ENCODE measurements at places on chromosomes 13 and 19. TPM values are rescaled to one million over a fixed set of nuclear protein-coding genes. Genes with fewer than 3 reads are reported as not detected.

DNA sequence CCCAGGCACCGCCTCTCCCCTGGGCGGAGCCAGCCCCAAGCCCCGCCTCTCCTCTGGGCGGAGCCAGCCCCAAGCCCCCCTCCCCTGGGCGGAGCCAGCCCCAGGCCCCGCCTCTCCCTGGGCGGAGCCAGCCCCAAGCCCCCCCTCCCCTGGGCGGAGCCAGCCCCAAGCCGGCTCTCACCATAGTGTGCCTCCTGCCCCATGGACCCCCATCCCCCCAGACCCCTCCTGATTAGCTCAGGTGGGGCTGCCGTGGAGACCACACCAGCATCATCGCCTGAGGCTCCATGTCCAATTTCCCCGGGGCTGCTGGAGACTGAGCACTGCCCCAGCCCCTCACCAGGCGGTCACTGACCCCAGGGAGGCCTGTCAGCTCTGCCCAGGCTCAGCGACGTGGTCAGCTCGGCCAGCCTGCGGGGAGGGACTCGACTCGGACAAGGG, 4.2 kb upstream of the MADCAM1 start:
- no peaks in the 10 kb centered on the region for H3K36me3 ChIP-seq
- no peak overlapping the region for H3K27ac ChIP-seq
- H3K4me3 ChIP-seq: no peak overlapping the region
- peak; percentile 68 for DNase-seq
- H3K27me3 ChIP-seq: no peaks in the 10 kb centered on the region

GRCh38 chr13:26184791-26185250, 37.3 kb downstream of the RNF6 start:
- H3K4me3 ChIP-seq: no peak overlapping the region
- H3K36me3 ChIP-seq: no peaks in the 10 kb centered on the region
- no peaks in the 10 kb centered on the region for H3K27me3 ChIP-seq
- no peak overlapping the region for H3K27ac ChIP-seq

- DNase-seq: no peak
- no peaks in the 10 kb centered on the region for H3K4me1 ChIP-seq
- no peak overlapping the region for H3K4me3 ChIP-seq
- H3K36me3 ChIP-seq: no peaks in the 10 kb centered on the region
- H3K27ac ChIP-seq: no peak overlapping the region
Measured at GRCh38 chr13:59510386-59510785, 653.3 kb downstream of the DIAPH3 start.

- no peak for DNase-seq
- no peak overlapping the region for H3K4me3 ChIP-seq
- H3K4me1 ChIP-seq: peaks cover 38% of the 10 kb centered on the region
- H3K36me3 ChIP-seq: no peaks in the 10 kb centered on the region
- no peaks in the 10 kb centered on the region for H3K27me3 ChIP-seq
- no peak overlapping the region for H3K27ac ChIP-seq
Measured at GRCh38 chr19:42246143-42246921, 3.9 kb upstream of the GSK3A start.

DNA sequence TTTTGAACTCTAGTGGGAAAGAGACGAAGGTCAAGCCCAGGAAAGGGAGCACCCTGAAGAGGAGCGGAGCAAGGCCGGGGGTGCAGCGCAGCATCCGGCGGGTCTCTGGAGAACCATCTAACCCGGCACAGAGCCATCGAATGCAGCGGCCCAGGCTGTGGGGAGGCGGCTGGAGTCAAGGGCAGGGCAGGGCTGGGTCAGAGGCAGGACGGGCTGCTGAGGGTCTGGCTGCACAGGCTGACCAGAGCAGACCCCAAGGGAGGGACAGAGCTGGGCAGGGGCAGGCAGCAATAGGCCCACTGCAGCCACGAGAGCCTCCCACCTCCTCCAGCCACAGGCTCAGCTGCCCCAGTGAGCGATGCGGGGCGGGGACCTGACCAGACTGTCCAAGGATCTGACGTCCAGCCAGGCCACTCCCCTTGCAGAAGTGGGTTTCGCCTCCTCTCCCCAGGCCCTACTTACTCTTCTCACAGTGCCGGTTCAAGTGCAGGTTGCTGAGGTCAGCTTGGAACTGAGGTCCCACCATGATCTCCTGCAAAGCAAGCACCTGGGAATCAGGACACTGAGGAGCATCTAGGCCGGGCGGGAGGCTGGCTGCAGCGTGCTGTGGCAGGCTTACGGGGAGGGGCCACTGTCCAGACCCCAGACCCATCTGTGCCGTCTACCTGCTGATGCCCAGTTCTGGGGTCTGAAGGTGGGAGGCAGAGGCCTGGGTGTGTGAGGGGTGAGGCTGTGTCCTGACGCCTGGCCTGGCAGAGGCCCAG, 19.2 kb downstream of the MIER2 start:
- no peak overlapping the region for H3K27ac ChIP-seq
- H3K4me1 ChIP-seq: no peaks in the 10 kb centered on the region
- no peak for DNase-seq

- no peaks in the 10 kb centered on the region for H3K36me3 ChIP-seq
- H3K4me1 ChIP-seq: no peaks in the 10 kb centered on the region
- H3K27me3 ChIP-seq: no peaks in the 10 kb centered on the region
- H3K4me3 ChIP-seq: no peak overlapping the region
- H3K27ac ChIP-seq: no peak overlapping the region
Measured at GRCh38 chr13:94065741-94066140, 413.7 kb downstream of the DCT start.

GRCh38 chr13:64090311-64090710, 2674.7 kb upstream of the PCDH20 start:
- no peak for DNase-seq
- no peak overlapping the region for H3K27ac ChIP-seq
- H3K4me3 ChIP-seq: no peak overlapping the region
- no peaks in the 10 kb centered on the region for H3K4me1 ChIP-seq
- H3K36me3 ChIP-seq: no peaks in the 10 kb centered on the region

- no peaks in the 10 kb centered on the region for H3K36me3 ChIP-seq
- H3K4me1 ChIP-seq: no peaks in the 10 kb centered on the region
- H3K4me3 ChIP-seq: no peak overlapping the region
- no peak for DNase-seq
- H3K27ac ChIP-seq: no peak overlapping the region
Measured at GRCh38 chr19:35375505-35376307, 4.8 kb downstream of the GPR42 start.

- H3K27me3 ChIP-seq: no peaks in the 10 kb centered on the region
- peaks cover 10% of the 10 kb centered on the region for H3K4me1 ChIP-seq
- DNase-seq: no peak
- H3K4me3 ChIP-seq: no peak overlapping the region
Measured at GRCh38 chr19:3336680-3337523, 29.5 kb upstream of the NFIC start.

DNA sequence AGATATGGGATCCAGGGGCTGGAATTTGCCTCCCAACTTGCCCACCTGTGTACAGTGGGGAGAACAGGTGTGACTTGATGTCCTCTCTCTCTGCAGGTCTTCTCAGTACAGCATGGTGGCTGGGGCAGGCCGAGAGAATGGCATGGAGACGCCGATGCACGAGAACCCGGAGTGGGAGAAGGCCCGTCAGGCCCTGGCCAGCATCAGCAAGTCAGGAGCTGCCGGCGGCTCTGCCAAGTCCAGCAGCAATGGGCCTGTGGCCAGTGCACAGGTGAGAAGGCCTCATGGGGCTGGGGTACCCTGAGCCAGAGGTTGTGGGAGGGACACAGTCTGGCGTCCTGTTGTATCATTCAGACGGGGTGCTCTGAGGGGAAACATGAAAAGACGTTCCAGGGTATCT, 3.0 kb downstream of the LENG8 start:
- H3K27ac ChIP-seq: no peak overlapping the region
- H3K27me3 ChIP-seq: no peaks in the 10 kb centered on the region
- H3K4me1 ChIP-seq: peaks cover 43% of the 10 kb centered on the region
- peaks cover 62% of the 10 kb centered on the region for H3K36me3 ChIP-seq

DNA sequence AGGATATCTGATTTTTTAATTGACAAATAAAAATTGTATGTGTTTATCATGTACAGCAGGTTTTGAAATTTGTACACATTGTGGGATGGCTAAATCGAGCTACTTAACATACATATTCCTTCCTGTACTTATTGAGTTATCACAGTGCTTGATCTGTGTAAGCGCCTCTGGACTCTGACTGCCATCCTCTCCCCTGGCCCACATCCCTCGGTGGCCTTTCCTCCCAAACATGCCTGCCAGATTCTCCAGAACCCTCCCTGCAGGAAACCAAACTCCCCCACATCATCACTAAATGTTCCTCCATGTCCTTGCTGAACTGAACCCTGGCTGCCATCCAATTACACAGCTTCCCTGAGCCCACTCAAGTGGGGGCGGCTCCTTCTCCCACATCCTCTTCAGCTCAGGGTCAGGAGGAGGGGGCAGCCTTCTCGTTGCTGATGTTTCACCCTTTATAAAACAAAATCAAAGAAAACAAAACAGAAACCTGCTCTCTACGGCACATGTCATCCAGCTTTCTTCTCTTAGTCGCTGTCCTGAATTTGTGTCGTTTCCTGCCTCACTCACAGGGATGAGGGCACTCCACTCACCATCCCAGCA, 97.1 kb upstream of the SPATA13 start:
- H3K27me3 ChIP-seq: no peaks in the 10 kb centered on the region
- H3K4me3 ChIP-seq: no peak overlapping the region
- no peak overlapping the region for H3K27ac ChIP-seq

GRCh38 chr13:28322256-28322905, 172.5 kb downstream of the FLT1 start:
- H3K4me1 ChIP-seq: no peaks in the 10 kb centered on the region
- DNase-seq: no peak
- no peaks in the 10 kb centered on the region for H3K36me3 ChIP-seq
- H3K27me3 ChIP-seq: no peaks in the 10 kb centered on the region

- H3K27me3 ChIP-seq: no peaks in the 10 kb centered on the region
- no peak overlapping the region for H3K27ac ChIP-seq
- DNase-seq: peak; percentile 36
- no peaks in the 10 kb centered on the region for H3K36me3 ChIP-seq
- peaks cover 15% of the 10 kb centered on the region for H3K4me1 ChIP-seq
Measured at GRCh38 chr19:58538257-58539168, 5.4 kb upstream of the TRIM28 start.

DNA sequence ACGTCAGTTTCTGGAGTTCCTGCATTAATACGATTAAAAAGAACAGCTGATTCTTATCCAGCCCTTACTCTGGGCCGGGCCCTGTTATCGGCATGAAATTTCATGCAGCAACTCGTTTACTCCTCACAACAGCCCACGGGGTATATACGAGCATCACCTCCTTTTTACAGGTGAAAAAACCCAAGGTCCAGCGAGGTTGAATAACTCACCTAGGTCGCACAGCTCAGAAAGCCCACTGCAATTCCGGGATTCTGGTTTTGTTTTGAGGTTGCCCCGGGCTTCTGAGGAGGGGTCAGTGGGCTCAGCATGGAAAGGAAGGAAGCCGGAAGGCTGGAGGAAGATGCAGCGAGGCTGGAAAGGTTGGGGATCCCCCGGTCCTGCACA, 577 bp upstream of the ACP7 start:
- H3K36me3 ChIP-seq: no peaks in the 10 kb centered on the region
- peaks cover 21% of the 10 kb centered on the region for H3K27me3 ChIP-seq
- H3K27ac ChIP-seq: no peak overlapping the region

DNA sequence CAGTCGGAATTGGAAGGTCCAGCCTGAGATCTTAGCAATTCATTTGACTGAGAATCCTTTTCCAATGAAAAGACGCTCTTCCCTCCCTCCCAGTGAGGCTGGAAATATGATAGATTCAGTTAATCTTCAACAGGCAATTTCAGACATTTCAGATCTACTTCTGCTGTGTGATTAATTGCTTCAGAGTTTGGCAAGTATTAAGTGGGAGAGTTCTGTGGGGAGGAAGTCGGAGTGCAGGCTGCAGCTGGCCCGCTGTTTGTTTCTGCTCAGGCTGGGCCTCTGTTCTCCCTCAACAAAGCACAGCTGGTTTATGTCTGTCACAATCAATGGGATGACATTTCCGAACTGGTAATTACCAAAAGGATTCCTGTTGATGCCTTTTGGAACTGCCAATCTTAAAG, 178.2 kb downstream of the NDFIP2 start:
- H3K27ac ChIP-seq: no peak overlapping the region
- H3K4me3 ChIP-seq: no peak overlapping the region
- H3K36me3 ChIP-seq: no peaks in the 10 kb centered on the region
- no peaks in the 10 kb centered on the region for H3K4me1 ChIP-seq
- no peak for DNase-seq

- no peaks in the 10 kb centered on the region for H3K27me3 ChIP-seq
- no peaks in the 10 kb centered on the region for H3K36me3 ChIP-seq
- no peak overlapping the region for H3K4me3 ChIP-seq
- no peak for DNase-seq
- H3K4me1 ChIP-seq: no peaks in the 10 kb centered on the region
Measured at GRCh38 chr13:93233997-93234416, 7.4 kb downstream of the GPC6 start.

DNA sequence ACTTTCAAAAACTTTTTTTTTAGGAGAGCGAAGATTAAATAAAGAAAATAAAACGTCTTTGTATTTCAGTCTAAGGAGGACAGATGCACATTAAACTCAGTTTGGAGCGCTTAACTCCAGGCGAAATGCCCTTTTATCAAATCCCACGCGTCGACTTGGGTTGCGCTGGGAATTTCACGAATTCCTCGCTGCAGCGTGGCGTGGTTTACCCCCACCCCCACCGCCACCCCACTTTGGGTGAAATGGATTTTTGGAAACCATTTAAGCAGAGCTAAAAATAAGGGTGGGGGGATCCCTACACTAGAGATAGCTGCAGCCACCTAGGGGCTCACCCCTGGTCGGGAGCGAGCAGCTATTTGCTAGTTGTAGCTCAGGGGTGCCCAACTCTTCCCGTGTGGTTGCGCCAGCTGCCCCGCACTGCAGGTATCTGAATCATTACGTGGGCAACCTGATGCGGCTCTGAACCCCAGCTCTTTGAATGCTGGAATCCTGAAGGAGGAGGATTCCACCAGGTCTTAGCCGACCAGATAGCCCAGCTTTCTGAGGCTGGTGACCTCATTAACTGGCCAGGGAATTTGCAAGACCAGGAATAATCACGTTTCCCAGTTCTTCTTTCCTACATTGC, 6.5 kb upstream of the TSHZ3 start:
- H3K4me3 ChIP-seq: no peak overlapping the region
- no peak for DNase-seq
- H3K27me3 ChIP-seq: peaks cover 51% of the 10 kb centered on the region
- H3K36me3 ChIP-seq: no peaks in the 10 kb centered on the region
- H3K27ac ChIP-seq: no peak overlapping the region

DNA sequence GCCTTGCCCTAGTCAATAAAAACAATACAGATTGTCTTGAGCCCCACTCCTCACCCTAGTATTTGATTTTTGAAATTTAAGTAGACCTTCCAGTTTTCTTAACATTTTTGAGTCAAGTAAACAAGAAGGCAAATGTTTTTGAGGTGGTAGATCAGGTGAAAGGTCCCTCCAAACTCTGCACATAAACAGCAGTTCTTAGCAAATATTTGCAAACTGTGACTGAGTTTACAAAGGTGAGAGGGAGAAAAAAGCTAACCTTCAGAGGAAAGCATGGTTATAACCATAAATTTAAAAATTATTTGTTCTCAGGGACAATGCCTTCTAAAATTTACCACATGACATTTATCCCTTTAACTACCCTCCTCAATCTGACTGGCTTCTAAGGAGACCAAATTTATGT, 84.6 kb upstream of the PCDH17 start:
- H3K4me1 ChIP-seq: no peaks in the 10 kb centered on the region
- no peaks in the 10 kb centered on the region for H3K27me3 ChIP-seq
- H3K4me3 ChIP-seq: no peak overlapping the region
- H3K27ac ChIP-seq: no peak overlapping the region

GRCh38 chr13:53338760-53339159, 310.1 kb downstream of the OLFM4 start:
- no peaks in the 10 kb centered on the region for H3K4me1 ChIP-seq
- no peak for DNase-seq
- no peaks in the 10 kb centered on the region for H3K36me3 ChIP-seq
- H3K4me3 ChIP-seq: no peak overlapping the region

Gene SYCN
- not detected for polyA plus RNA-seq

Gene SMAD9
- polyA plus RNA-seq: not detected

Gene SEMA6B
- polyA plus RNA-seq: not detected

Gene CGB7
- not detected for polyA plus RNA-seq

Gene RGL3
- not detected for polyA plus RNA-seq

Gene TNFAIP8L1
- 3.7 TPM for polyA plus RNA-seq

Gene PSG1
- not detected for polyA plus RNA-seq

Gene LHB
- polyA plus RNA-seq: not detected

Data from CD4-positive, alpha-beta memory T cell (primary cell).